Thoracic aorta (tissue), 2 donors: ENCODE measurements at places on chromosomes 5 and 9. TPM values are rescaled to one million over a fixed set of nuclear protein-coding genes. Genes with fewer than 3 reads are reported as not detected.
A peak's percentile ranks its signal among the peaks of the same experiment; 100 is the strongest.

DNA sequence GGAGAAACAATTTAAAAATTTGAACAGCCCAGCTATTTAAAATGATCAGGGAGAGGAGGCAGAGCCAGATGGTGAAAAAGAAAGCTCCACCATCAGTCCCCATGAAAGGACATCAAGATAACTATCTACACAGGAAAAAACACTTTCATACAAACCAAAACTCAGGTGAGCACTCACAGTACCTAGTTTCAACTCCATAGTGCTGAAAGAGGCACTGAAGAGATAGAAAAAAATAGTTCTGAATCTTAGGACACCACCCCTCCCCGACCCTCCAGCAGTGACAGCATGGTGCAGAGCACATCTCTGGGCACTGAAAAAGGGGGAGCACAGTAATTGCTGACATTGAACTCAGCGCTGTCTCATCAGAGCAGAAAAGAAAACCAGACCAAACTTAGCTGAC is 732.9 kb downstream of the CETN3 start:
- no peak overlapping the region for H3K4me3 ChIP-seq
- H3K36me3 ChIP-seq = no peaks in the 10 kb centered on the region
- H3K27ac ChIP-seq = no peak overlapping the region
- DNase-seq = no peak

GRCh38 chr9:26677965-26678706 is 214.5 kb downstream of the CAAP1 start:
- H3K4me1 ChIP-seq = no peaks in the 10 kb centered on the region
- no peak for DNase-seq
- no peaks in the 10 kb centered on the region for H3K27me3 ChIP-seq
- H3K4me3 ChIP-seq = no peak overlapping the region

DNA sequence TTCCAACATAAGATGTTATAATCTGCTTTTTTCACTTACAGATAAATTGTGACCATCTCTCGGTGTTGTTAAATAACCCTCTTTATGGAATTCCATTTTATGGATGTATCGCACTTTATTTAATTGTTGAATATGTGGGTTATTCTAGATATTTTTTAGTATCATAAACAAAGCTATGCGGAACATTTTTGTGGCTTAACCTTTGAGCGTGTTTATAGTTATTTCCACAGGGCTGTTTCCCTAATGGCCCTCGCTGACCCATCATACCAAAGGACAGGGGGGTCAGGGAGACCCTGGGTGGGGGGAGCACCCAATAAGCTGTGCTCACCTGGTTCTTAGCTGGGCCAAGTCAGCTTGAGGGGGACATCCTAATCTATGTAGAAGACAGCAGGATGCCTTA is 65.3 kb downstream of the NDST1 start:
- DNase-seq = no peak
- no peak overlapping the region for H3K27ac ChIP-seq
- no peaks in the 10 kb centered on the region for H3K36me3 ChIP-seq
- no peak overlapping the region for H3K4me3 ChIP-seq
- no peaks in the 10 kb centered on the region for H3K4me1 ChIP-seq

GRCh38 chr9:95669253-95669652 is 152.5 kb upstream of the PTCH1 start:
- DNase-seq = no peak

- H3K27ac ChIP-seq = no peak overlapping the region
- H3K36me3 ChIP-seq = no peaks in the 10 kb centered on the region
- H3K4me1 ChIP-seq = no peaks in the 10 kb centered on the region
- DNase-seq = no peak
- H3K4me3 ChIP-seq = no peak overlapping the region
Observed at GRCh38 chr9:97889941-97890887, 32.1 kb downstream of the TRMO start.

DNA sequence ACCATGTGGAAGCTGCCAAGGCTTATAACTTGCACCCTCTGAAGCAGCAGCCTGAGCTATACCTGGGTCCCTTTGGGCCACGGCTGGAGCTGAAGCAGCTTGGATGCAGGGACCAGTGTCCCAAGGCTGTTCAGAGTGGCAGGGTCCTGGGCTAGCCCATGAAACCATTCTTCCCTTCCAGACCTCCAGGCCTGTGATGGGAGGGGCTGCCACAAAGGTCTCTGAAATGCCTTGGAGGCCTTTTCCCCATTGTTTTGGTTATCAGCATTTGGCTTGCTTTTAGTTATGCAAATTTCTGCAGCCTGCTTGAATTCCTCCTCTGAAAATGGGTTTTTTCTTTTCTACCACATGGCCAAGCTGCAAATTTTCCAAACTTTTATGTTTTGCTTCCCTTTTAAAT is 433.7 kb upstream of the ACO1 start:
- H3K4me1 ChIP-seq = no peaks in the 10 kb centered on the region
- H3K27ac ChIP-seq = no peak overlapping the region
- H3K4me3 ChIP-seq = no peak overlapping the region
- H3K27me3 ChIP-seq = no peaks in the 10 kb centered on the region

GRCh38 chr5:62152394-62153087 is 153.5 kb upstream of the KIF2A start:
- no peaks in the 10 kb centered on the region for H3K4me1 ChIP-seq
- no peaks in the 10 kb centered on the region for H3K36me3 ChIP-seq
- H3K27ac ChIP-seq = no peak overlapping the region
- DNase-seq = no peak
- no peak overlapping the region for H3K4me3 ChIP-seq

- H3K27ac ChIP-seq = no peak overlapping the region
- H3K36me3 ChIP-seq = no peaks in the 10 kb centered on the region
- H3K27me3 ChIP-seq = no peaks in the 10 kb centered on the region
- no peak overlapping the region for H3K4me3 ChIP-seq
- H3K4me1 ChIP-seq = no peaks in the 10 kb centered on the region
- no peak for DNase-seq
Observed at GRCh38 chr5:171162596-171162995, 146.5 kb upstream of the TLX3 start.

GRCh38 chr5:133610489-133611356 is 1.6 kb downstream of the FSTL4 start:
- H3K4me3 ChIP-seq = peak overlapping the region; percentile 68
- no peaks in the 10 kb centered on the region for H3K36me3 ChIP-seq
- H3K4me1 ChIP-seq = peaks cover 18% of the 10 kb centered on the region
- no peaks in the 10 kb centered on the region for H3K27me3 ChIP-seq

GRCh38 chr9:35112257-35113020 is 3.2 kb downstream of the ATOSB start:
- H3K27ac ChIP-seq = peak overlapping the region; percentile 99
- peak overlapping the region; percentile 96 for H3K4me3 ChIP-seq
- H3K4me1 ChIP-seq = peaks cover 69% of the 10 kb centered on the region
- H3K36me3 ChIP-seq = peaks cover 13% of the 10 kb centered on the region

DNA sequence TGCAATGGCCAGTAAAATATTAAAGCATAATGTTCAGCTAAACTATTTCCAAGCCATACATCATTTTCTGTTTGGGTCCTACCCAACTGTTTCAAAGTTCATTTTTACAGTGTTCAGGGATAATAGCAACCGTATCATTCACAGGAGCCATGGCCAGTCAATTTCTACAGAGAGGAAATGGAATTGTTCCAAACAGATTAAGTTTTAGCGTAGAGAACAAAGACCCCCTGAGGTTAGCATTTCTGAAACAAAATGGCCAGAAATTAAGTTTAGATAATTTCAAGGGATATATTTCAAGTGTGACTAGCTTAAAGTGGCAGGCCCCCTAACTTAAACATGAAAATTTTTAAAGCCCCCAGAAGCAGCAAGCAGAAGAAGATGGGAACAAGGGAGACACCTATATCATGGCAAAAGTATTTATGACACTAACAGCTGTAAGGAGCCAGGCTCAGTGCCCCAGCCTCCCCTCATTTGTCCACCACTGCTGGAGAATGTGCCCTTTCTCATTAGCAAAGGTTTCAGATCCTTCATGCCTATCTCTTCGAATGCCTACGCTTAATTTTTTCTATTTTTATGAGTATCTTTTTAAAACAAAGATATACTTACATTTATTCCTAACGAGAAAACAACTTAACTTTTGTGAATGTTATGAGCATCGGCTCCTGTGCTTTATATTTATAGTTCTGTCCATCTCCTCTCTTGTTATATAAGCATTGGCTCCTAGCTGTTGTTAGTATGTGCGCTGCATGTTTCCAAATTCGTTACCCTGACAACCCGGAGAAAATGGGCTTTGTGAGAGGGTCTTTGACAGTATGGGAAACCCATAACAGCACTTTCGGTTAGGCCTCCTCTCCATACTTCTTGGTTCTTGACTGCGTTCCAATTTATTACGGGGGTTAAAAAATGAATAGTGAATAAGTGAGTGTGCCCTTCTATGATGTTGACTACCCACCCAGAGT is 116.3 kb downstream of the MED27 start:
- H3K36me3 ChIP-seq = peaks cover 3% of the 10 kb centered on the region
- no peak overlapping the region for H3K4me3 ChIP-seq
- H3K4me1 ChIP-seq = no peaks in the 10 kb centered on the region
- no peaks in the 10 kb centered on the region for H3K27me3 ChIP-seq
- no peak overlapping the region for H3K27ac ChIP-seq
- DNase-seq = no peak

DNA sequence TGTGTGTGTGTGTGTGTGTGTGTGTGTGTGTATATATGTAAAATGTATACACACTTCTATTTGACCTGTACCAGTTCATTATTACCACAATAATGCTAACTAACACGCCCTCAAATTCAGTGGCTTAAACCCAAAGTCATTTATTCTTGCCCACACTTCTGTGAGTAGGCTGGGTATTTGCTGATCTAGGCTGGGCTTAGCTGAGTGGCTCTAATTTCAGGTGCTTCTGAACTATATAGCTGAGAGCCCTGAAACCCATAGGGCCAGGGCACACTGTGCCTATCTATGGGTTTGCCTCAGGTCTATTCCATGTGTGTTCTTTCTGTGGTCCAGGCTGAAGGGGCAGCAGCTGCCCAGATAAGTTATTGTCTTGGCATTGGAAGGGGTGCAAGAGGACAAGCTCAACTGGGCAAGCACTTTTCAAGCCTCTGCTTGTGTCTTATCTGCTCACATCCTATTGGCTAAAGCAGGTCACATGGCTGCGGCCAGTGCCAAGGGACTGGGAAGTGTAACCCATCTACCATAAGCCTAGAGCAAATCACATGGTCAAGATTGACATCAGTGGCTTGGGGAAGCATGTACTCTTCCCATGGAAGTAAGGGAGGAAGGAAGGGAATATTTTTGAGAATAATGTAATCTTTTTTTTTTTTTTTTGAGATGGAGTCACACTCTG is 139.9 kb downstream of the PALM2AKAP2 start:
- no peak overlapping the region for H3K27ac ChIP-seq
- no peaks in the 10 kb centered on the region for H3K27me3 ChIP-seq
- H3K4me3 ChIP-seq = no peak overlapping the region
- H3K36me3 ChIP-seq = peaks cover 4% of the 10 kb centered on the region

DNA sequence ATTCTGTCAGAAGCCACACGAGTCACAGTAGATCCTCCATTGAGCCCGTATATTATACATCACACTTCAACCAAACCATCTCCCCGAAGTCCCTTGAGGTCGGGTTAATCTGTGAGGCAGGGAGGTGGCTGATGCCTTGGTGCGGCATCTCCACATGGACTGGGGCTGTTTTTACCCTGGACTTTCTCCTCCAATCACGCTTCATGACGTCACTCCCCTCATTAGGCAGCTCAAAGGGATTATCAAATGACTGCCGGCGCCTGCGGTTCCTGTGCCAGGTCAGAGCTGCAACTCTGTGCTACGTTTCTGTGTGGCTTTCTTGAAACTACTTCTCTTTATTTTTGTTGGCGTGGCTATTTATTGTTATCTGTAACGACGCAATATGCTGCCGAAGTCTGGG is 53.7 kb downstream of the TMOD1 start:
- peak overlapping the region; percentile 99 for H3K27ac ChIP-seq
- H3K4me3 ChIP-seq = no peak overlapping the region
- peak; percentile 53 for DNase-seq
- H3K27me3 ChIP-seq = no peaks in the 10 kb centered on the region

DNA sequence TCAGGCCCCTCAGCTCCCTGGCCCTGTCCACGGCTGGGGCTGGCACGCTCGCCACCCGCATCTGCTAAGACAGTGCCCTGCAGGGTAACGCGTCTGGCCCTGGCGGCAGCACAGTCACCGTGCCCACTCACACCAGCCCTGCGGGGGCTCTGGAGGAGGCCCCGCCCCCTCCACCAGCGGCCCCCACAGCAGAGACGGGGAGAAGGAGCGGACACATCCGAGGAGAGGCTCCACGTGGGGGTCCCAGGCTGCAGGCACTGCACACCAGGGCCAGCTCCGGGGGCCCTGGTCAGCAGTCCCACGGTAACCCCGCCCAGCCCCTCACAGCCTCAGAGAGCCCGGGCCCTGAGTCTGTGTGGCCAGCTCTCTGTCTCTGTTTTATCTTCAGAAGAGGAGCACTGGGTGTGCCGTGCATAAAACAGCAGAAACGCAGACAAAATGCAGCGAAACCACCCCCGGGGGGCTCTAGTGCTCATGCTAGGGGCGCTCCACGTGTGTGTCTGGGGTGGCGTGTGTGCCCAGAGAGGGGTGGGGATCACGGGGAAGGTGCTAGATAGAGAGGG is 47.5 kb upstream of the NRARP start:
- no peaks in the 10 kb centered on the region for H3K27me3 ChIP-seq
- H3K4me1 ChIP-seq = no peaks in the 10 kb centered on the region
- no peak overlapping the region for H3K27ac ChIP-seq
- DNase-seq = no peak

Gene AGXT2
- not detected for total RNA-seq

Gene CORO2A
- 1.2 TPM for total RNA-seq

Gene SKP2
- total RNA-seq = 6.4 TPM

Gene C8G
- total RNA-seq = not detected

Gene SOX30
- total RNA-seq = not detected
